ENCODE measurements at places on chromosomes 1 and 21.

- no peak for DNase-seq
These were observed 684 bp downstream of the ZBTB8B start for GRCh38 chr1:32465578-32465933.

GRCh38 chr1:12097321-12097720, 34.2 kb downstream of the TNFRSF8 start:
- no peak for DNase-seq

- DNase-seq, result no peak
These were observed 40.2 kb downstream of the FOXD2 start for GRCh38 chr1:47478090-47478489.

- DNase-seq, result no peak
These were observed 41.9 kb downstream of the DDR2 start for GRCh38 chr1:162674034-162674608.

- DNase-seq, result no peak
These were observed 209.5 kb downstream of the SMYD3 start for GRCh38 chr1:246297279-246298265.

DNA sequence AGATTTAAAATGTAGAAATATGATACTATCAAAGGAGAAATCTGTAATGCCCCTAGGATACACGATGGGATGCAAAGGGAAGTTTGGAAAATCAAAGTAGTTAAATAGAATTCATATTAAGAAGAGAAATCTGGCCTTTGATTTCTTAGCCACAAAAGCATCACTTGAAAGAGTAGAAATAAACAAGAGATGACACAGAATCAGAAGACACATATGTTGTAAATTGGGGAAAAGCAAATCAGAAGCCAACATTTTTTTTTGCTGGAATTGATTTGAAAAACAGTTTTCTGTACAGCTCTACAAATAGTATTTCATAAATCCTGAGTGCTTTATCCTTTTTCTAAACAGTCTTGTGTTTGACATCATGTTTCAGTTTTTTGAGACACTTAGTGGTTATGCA, 12.4 kb upstream of the TNFSF18 start:
- no peak for DNase-seq

DNA sequence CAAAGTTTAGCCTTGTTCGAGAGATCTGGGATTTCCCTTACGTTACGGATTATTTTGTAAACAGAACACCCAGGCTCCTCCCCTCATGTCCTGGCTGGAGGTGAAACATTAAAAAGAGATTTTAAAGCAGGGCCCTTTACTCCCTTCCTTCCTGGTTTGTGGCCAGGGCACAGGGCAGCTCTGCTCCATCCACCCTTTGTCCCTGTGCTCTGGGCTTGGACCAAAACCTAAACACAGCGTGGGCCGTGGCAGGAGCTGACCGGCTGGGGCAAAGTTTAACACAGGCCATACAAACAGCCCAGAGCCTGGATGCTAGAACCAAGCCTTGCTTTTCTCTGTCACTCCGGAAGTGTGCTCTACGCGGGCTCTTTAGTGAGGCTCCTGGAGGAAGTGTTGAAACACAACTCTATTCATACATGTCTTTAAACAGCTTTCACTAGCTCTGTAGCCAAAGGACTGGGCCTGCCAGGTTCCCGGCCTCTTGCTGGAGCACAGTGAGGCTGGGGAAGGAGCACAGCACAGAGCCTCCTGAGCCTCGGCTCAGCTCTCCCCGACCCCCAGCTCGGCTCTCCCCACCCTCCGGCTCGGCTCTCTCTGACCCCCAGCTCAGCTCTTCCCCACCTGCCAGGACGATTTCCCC, 84.7 kb downstream of the PDE9A start:
- no peak for DNase-seq

- no peak for DNase-seq
These were observed 18.5 kb downstream of the CCDC185 start for GRCh38 chr1:223411710-223412109.

GRCh38 chr1:24323281-24323680, 4.1 kb downstream of the GRHL3 start:
- DNase-seq, result no peak

DNA sequence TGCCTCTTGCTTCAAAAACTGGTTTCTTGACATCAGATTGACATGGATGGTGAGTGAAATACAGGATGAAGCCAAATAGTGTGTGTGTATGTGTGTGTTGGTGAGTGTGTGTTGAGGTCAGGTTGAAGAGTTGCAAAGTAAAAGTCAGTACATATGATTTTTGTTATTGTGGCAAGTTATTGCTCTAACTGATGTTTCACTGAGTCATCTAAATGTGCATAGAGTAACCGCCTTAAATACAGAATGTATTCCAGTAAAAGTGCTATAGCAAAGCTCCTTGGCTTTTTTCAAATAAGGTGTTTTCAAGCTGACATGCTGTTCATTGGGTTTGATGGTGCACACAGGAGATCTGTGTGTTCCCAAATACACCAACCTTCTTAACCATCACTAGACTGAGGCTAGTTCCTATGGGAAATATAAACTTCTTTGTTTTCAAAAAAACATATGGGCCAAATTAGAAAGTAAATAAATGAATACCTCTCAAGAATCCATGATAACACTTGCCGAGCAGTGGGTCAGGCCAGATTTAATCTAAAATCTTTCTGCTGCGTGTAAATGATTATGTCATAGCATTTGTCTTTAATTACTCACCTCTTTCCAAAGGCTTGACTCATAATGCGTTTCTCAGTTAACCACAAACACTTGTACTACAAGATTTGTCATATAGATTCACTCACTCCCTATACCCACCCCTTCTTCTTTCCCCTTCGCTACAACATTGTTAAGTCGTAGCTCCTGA, 151.1 kb downstream of the LYPLAL1 start:
- no peak for DNase-seq

DNA sequence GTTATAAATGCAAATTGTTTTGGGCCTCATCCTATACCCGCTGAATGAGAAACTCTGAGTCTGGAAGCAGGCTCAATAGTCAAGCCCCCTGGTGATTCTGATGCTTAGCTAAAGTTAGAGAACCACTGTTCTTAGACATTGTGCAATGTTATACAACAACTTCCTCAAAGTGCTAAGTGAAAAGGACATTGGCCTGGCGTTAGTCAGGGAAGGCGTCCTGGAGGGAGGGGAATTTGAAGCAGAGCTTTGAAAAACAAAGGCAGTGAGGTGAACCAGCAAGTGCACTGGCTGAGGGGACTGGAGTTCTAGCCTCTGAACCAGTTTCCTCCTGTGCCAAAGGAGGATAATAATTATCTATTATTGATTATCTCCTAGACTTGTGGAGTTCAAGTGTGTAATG, 5.1 kb downstream of the CD1D start:
- no peak for DNase-seq

- DNase-seq, result no peak
These were observed 237.3 kb downstream of the FOXD2 start for GRCh38 chr1:47675047-47675675.

DNA sequence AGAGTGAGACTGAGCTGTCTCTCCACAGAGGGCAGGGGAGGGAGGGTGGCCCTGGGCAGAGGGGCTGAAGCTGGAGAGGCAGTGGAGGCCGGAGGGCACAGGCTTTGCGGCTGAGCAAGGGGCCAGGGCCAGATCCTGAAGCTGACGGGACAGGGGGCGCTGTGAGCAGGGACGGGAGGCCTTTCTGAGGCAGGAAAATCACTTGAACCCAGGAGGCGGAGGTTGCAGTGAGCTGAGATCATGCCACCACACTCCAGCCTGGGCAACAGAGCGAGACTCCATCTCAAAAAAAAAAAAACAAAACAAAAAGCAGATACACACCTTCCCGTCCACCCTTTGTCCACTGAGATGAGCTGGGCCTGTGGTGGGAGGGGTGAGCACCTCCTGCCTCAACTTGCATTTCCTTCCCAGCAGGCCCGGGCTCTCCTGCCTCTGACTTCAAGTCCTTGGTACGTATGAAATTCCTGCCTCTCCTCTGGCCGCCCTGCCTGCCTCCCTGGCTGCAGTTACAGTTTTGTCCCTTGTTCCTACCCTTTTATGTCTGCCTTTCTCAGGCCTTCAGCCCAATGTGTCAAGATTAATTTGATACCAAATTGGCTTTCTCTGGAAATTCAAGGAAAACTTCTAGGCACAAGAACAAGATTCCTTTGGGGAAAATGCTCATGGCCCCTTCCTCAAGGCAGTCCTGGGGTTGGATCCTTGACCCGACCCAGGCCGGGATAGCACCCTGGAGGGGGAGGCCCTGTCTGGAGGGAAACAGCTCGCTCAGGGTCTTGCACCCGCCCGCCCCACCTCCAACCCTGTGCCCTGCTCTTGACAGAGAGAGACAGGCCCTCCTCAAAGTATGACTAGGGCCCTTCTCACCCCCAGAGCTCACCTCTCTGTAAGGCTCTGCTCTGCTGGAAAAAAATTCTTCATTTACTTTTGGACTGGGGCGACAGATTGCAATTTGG, 11.2 kb upstream of the ADAMTSL4 start:
- no peak for DNase-seq

DNA sequence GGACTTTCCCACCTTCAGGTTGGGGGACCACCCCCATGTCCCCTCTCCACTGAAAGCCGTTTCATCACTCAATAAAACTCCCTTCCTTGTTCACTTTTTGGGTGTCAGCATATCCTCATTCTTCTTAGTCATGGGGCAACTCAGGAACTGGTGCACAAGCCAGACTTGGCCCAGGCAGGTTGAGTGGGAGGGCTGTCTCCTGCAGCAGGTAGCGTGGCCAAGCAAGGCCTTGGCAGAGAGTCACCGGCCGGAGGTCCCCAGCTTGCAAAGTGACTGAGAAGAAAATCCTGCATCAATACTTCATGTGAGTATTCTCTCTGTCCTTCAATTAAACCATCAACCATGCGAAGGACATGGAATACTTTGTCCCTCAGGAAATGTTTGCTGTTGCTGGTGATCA, 148.9 kb downstream of the RHOU start:
- DNase-seq, result no peak

DNA sequence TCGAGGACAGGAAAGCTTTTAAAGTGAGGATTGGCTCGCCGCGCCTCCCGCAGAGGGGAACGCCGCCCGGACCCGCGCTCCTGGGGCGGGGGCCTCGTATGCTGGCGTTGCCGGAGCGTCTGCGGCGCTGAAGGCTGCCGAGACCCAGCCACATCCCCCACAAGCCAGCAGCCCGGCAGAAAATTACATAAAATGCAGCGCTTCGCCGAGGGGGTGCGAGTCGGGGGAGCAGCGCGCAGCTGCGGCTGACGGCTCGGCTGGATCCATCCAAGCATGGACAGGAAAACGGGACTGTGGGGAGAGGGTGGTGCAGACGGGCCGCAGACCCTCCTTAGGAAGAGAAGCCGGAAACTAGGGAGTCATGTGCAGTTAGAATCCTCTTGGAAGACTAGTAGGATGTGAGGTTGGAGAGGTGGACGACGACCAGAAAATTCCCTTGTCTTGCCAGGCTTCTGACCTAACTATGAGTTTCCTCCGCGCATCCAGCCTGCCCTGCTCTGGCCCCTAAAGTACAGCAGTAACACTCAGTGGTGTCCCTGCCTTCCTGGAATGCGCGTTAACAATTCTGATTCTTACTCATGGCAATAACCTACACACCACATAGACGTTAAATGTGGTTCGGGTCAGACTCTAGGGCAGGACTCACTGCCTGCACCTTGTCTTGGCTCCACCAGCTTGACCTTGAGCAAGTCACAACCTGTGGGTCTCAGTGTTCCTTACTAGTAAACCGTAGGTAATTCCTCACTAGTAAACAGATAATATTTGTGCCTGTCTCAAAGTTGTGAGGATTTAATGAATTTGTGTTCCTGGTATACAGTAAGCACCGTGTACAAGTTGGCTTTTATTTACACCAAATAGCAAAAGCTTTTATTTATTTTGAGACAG, 953 bp upstream of the BRWD1 start:
- peak; percentile 13 for DNase-seq

GRCh38 chr21:16280686-16281091, 550.9 kb downstream of the USP25 start:
- no peak for DNase-seq

DNA sequence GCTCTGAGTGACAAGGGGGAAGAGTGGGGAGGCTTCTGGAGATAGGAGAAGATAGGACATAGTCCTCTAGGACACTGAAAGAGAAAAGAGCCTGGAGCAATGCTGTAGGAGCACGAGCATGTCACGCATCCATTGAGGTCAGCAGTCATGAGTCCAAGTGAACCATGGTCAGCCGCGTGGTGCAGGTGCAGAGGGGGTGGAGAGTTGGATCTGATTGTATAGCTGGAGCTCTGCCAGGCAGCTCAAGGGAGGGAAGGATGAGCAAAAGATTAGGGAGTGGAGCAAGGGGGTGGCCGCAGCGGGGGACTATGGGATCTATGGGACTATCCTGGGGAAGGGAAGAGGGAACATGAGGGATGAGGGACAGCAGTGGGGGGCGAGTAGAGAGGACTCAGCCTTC, 14.0 kb downstream of the PADI1 start:
- DNase-seq, result no peak

Measured in hematopoietic multipotent progenitor cell treated with erythropoietin and hydrocortisone succinate and interleukin-3 and kit ligand, for 17 days (in vitro differentiated cells).